GM12865 (cell line): ENCODE measurements at places on chromosomes 11 and 22.

- no peak for DNase-seq
These were observed 9.3 kb downstream of the PATE4 start for GRCh38 chr11:125842321-125842948.

GRCh38 chr11:19628018-19628417 is 84.6 kb upstream of the NAV2 start:
- DNase-seq, result no peak

DNA sequence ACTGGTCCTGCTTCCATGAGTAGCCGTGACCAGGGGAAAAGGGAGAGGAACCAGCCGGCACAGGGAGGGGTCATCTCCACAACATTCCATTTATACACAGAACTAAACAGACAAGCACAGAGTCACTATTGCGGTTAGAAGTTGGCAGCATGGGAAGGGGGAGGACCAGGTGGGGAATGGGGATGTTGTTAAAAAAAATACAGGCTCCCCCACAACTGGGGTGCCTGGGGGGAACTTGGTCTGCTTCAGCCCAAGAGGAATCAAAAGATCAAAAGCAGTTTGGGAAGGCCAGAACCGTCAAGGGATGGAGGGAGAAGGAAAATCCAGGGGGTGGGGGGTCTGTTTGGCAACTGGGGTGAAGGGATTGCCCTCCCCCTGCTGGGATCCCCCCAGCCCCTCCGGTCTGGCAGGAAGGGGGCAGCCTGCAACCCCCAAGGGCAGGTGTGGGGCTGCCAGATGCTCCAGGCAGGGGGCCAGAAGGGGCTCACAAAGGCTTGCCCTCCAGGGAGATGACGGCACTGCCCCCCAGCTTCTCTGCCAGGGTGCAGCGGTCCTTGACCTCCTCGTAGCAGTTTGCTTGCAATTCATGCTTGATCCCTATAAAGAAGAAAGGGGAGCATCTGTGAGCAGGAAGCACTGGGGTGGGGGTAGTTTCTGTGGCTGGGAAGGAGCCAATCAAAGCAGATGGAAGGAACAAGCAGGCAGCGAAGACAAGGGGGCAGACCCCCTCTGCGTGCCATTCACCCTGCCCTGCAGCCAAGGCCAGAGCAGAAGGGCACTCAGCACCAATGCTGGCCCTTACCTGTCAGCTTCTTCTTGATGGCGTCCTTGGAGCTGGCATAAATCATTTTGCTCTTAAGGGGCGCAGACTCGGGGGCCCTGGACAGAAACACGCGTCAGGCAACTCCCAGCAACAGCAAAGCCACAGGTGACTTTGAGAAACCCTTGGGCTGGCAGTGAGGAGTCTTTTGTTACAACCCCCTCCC is 2.8 kb downstream of the CFL1 start:
- peak; percentile 1 for DNase-seq

- DNase-seq, result no peak
These were observed 101.6 kb upstream of the CARD18 start for GRCh38 chr11:105241136-105241535.

- DNase-seq, result peak; percentile 95
These were observed at the start of gene RAB36 for GRCh38 chr22:23144932-23145877. RAB36 (plus strand) TSS chr22:23145477; CDS start chr22:23146617, 1,140 bp downstream.

DNA sequence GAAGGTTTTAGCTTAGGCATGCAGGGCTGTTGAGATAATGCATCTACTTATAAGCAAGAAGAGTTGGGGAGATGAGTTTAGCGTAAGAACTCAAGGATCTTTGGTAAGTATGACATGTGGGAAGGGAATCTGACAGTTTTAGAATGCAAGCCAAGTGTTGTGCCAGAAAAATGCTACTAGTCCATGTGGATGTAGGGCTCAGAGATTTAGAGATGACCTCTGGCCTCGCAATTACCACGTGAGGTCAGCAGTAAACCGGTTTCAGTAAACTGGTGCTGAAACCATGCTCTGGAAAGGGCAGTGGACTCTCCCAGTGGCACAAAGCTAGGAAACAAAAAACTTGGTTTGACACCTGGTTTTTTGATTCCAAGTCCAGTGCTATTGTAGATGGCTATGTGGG is 18.9 kb downstream of the MRPL16 start:
- DNase-seq, result no peak
